Osteoblast (primary cell): ENCODE measurements at places on chromosomes 7 and 10. TPM values are rescaled to one million over a fixed set of nuclear protein-coding genes. Genes with fewer than 3 reads are reported as not detected.

- H3K36me3 ChIP-seq, result no peaks in the 10 kb centered on the region
- no peak overlapping the region for H3K4me3 ChIP-seq
- no peaks in the 10 kb centered on the region for H3K27me3 ChIP-seq
- no peak for DNase-seq
- H3K4me1 ChIP-seq, result no peaks in the 10 kb centered on the region
These were observed 104.2 kb downstream of the EMX2 start for GRCh38 chr10:117646718-117647117.

- no peak overlapping the region for H3K27ac ChIP-seq
- peaks cover 8% of the 10 kb centered on the region for H3K27me3 ChIP-seq
- H3K36me3 ChIP-seq, result no peaks in the 10 kb centered on the region
- no peak overlapping the region for H3K4me3 ChIP-seq
- peaks cover 6% of the 10 kb centered on the region for H3K4me1 ChIP-seq
- no peak for DNase-seq
These were observed 91.5 kb downstream of the LYZL2 start for GRCh38 chr10:30538086-30538485.

DNA sequence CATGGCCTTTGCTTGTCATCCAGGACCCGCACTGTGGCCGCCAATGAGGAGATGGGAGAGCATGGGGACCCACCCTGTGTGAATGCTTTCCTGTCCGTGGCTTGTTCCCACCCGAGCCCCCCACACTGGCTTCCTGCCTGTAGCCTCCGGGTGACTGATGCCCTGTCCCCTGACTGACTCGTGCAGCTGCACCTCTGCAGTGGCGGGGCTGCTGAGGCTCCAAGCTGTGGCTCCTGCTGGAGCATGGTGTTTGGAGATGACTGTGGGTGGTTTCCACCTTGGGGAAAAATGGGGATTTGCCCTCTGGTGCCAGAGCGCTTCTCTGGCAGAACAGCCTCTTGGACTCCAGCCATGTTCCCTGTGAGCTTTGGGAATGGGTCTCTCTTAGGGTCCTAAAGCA lies 2.1 kb downstream of the CAMK1D start:
- peaks cover 11% of the 10 kb centered on the region for H3K4me1 ChIP-seq
- H3K27me3 ChIP-seq, result peaks cover 5% of the 10 kb centered on the region
- no peak overlapping the region for H3K4me3 ChIP-seq
- no peaks in the 10 kb centered on the region for H3K36me3 ChIP-seq

DNA sequence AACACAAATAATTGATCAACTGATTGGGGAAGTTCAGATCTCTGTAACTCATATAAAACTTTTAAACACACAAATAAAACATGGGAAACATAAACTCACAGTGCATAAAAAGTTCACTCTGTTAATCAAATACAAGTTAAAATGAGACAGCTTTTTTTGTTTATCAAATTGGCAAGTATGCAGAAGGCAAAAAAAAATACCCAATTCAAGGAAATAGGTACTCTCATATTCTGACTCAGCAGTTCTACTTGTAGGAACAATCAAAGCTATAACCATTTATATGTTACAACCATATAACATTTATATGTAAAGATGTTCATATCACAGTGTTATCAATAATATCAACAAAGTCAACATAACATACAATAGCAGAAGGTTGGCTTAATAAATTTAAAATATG lies 102.0 kb downstream of the CNOT4 start:
- no peak for DNase-seq
- H3K4me1 ChIP-seq, result no peaks in the 10 kb centered on the region
- H3K27me3 ChIP-seq, result no peaks in the 10 kb centered on the region
- H3K27ac ChIP-seq, result no peak overlapping the region

- H3K4me1 ChIP-seq, result no peaks in the 10 kb centered on the region
- DNase-seq, result no peak
- H3K36me3 ChIP-seq, result no peaks in the 10 kb centered on the region
- H3K27ac ChIP-seq, result no peak overlapping the region
These were observed 81.7 kb downstream of the ST7 start for GRCh38 chr7:117034851-117035464.

GRCh38 chr7:36198854-36199266 lies 45.8 kb downstream of the EEPD1 start:
- peaks cover 6% of the 10 kb centered on the region for H3K4me1 ChIP-seq
- H3K27ac ChIP-seq, result no peak overlapping the region
- H3K27me3 ChIP-seq, result no peaks in the 10 kb centered on the region
- no peak for DNase-seq
- no peak overlapping the region for H3K4me3 ChIP-seq

- no peaks in the 10 kb centered on the region for H3K4me1 ChIP-seq
- no peak for DNase-seq
- H3K27me3 ChIP-seq, result no peaks in the 10 kb centered on the region
- H3K36me3 ChIP-seq, result no peaks in the 10 kb centered on the region
- H3K27ac ChIP-seq, result no peak overlapping the region
These were observed 229.9 kb downstream of the CXCL12 start for GRCh38 chr10:44154956-44155355.

- no peak for DNase-seq
- no peaks in the 10 kb centered on the region for H3K27me3 ChIP-seq
- no peaks in the 10 kb centered on the region for H3K4me1 ChIP-seq
- H3K27ac ChIP-seq, result no peak overlapping the region
- no peak overlapping the region for H3K4me3 ChIP-seq
- H3K36me3 ChIP-seq, result no peaks in the 10 kb centered on the region
These were observed 96.9 kb downstream of the XRCC2 start for GRCh38 chr7:152579070-152579469.

GRCh38 chr7:141073173-141073640 lies 657 bp upstream of the TMEM178B start:
- H3K4me1 ChIP-seq, result peaks cover 13% of the 10 kb centered on the region
- DNase-seq, result peak; percentile 90
- H3K27ac ChIP-seq, result no peak overlapping the region
- no peaks in the 10 kb centered on the region for H3K36me3 ChIP-seq
- peak overlapping the region; percentile 63 for H3K4me3 ChIP-seq

GRCh38 chr10:100109670-100110069 lies 28.0 kb upstream of the CPN1 start:
- peaks cover 19% of the 10 kb centered on the region for H3K27me3 ChIP-seq
- DNase-seq, result no peak
- no peak overlapping the region for H3K4me3 ChIP-seq
- no peak overlapping the region for H3K27ac ChIP-seq

DNA sequence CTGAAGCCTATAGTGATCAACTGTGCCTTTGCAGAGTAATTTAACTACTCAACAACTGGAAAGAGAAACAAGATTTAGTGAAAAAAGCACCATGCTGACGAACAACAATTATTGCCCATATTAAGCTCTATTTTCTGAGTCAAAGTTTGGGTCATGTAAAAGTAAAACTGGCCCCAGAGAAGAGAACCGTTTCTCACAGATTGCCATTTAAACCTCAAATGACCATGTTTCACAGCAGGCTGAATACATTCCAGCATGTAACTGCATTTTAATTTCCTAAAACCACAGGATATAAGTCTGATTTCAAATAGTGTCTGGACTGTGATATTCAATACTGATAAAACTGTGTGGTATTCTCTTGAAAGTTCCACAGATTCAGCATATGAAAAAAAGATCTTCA lies 140.7 kb downstream of the ATE1 start:
- no peak for DNase-seq
- H3K27ac ChIP-seq, result no peak overlapping the region

DNA sequence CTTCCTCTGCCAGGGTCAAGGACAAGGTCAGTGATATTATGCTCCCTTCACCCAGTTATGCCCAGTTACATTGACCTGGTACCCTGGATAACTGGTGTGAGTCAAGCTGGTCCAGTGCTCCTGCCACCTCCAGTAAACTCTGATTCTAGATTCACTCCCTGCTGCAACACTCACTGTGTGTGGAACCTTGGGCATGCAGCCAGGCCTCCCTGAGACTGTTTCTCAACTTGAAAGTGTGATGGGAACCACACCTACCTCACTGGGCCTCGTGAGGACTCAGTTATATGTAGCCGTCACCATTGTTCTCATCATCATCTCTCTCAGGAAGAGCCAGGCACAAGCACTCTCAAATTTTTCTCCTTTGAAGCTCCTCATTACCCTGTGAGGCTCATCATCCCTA lies 935 bp upstream of the ZNF736 start:
- peaks cover 8% of the 10 kb centered on the region for H3K4me1 ChIP-seq
- H3K36me3 ChIP-seq, result no peaks in the 10 kb centered on the region
- H3K4me3 ChIP-seq, result no peak overlapping the region
- no peak overlapping the region for H3K27ac ChIP-seq
- no peaks in the 10 kb centered on the region for H3K27me3 ChIP-seq
- DNase-seq, result no peak

- peaks cover 58% of the 10 kb centered on the region for H3K36me3 ChIP-seq
- DNase-seq, result no peak
- no peak overlapping the region for H3K4me3 ChIP-seq
These were observed 103.6 kb downstream of the BTAF1 start for GRCh38 chr10:92027141-92027540.

DNA sequence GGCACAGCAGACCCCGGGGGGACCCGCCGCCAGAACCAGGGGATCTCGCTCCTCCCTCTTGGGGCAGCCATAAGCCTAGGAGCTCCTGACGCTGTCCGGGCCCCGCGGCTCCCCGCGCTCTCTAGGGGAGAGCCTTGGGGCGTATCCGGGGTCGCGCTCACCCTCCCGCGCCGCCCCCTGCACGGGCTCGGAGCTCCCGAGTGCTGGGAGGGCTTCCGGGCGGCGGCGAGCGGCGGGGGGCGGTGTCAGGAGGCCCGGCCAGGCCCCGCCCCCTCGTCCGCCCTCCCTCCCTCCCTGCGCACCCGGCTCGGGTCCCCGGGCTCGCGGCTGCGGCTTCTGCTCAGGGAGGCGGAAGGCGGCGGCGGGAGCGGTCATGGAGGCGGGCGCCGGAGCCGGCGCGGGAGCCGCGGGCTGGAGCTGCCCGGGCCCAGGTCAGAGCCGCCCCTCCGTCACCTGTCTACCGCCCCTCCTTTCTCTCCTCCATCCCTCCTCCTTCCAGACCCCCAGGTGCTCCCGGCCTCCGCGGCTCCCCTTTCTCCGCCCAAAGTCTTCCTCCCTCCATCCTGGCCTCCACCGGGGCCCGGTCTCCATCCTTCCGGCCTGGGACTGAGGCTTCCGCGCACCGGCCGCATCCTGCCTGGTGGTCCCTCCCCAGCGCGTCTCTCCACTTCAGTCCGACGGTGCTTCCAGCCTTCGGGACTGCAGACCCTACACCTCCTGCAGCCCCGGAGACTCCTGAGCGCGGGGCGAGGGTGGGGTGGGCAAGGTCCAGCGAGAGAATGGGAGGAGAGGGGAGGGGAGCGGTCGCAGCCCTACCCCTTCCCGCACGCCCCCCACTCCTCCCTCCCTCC lies at the start of gene CCDC136:
TSS of gene CCDC136 (plus strand) at position 848 of the 851 bp plus-strand sequence. CDS start 444 bp downstream, outside the sequence.
- peak; percentile 97 for DNase-seq
- H3K36me3 ChIP-seq, result no peaks in the 10 kb centered on the region
- peaks cover 3% of the 10 kb centered on the region for H3K4me1 ChIP-seq
- H3K27me3 ChIP-seq, result peaks cover 12% of the 10 kb centered on the region

DNA sequence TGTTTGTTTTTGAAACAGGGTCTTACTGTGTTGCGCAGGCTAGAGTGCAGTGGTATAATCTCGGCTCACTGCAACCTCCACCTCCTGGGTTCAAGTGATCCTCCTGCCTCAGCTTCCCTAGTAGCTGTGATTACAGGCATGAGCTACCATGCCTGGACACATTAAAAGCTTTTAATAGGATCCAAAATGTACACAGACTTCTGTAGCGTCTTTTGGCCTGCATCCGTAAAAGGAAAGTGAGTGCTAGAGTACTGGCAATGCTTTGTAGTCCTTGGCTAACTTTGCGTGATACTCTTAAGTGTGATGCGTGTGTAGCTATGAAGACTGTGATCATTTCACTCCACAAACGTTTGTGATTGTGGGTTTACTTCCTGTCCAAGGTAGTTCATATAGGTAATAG lies 13.3 kb downstream of the ZRANB1 start:
- no peaks in the 10 kb centered on the region for H3K27me3 ChIP-seq
- H3K27ac ChIP-seq, result no peak overlapping the region

DNA sequence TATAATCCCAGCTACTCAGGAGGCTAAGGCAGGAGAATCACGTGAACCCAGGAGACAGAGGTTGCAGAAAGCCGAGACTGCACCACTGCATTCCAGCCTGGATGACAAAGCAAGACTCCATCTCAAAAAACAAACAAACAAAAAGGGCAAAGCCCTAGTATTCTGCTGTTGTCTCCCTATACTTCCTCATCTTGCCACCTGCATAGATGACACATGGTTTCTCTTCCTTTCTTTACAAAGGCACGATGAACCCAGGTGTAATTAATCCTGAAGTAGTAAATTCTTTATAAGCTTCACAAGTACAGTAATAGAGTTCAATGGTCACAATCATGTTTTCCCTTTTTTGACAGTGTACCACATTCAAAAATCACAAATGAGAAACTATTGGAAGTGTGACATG lies 9.8 kb upstream of the ZNF727 start:
- H3K4me3 ChIP-seq, result no peak overlapping the region
- H3K27ac ChIP-seq, result no peak overlapping the region
- no peaks in the 10 kb centered on the region for H3K27me3 ChIP-seq

DNA sequence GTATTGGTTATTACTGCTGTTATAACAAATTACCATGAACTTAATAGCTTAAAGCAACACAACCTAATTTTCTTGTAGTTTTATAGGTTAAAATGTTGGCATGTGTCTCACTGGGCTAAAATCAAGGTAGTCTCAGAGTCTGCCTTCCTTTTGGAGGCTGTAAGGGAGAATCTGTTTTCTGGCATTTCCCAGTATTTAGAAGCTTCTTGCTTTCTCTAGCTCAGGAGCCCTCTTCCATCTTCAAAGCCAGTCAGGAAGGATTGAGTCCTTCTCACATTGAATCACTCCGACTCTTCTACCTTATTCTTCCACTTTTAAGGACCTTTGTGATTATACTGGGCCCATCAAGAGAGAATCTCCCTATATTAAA lies 156.2 kb downstream of the MBL2 start:
- peaks cover 10% of the 10 kb centered on the region for H3K4me1 ChIP-seq
- H3K27ac ChIP-seq, result no peak overlapping the region
- no peak for DNase-seq
- H3K4me3 ChIP-seq, result no peak overlapping the region
- no peaks in the 10 kb centered on the region for H3K36me3 ChIP-seq

Gene NODAL
- total RNA-seq, result not detected in 2 replicates

Gene GPR37
- total RNA-seq, result under 0.01 and 0.29 TPM in 2 replicates

Gene IFIT1
- total RNA-seq, result 19.7 and 34.4 TPM in 2 replicates

Gene MEOX2
- 3.8 and 4.7 TPM in 2 replicates for total RNA-seq

Gene CPEB3
- 1.1 and 1.2 TPM in 2 replicates for total RNA-seq

Gene GALNT17
- 0.29 and 0.36 TPM in 2 replicates for total RNA-seq

Gene BUB3
- 107 and 109 TPM in 2 replicates for total RNA-seq

Gene MEPCE
- 28.6 and 29.7 TPM in 2 replicates for total RNA-seq

Gene ENTPD7
- 33.3 and 35.5 TPM in 2 replicates for total RNA-seq

Gene CPA1
- 1.1 TPM in 1 of 2 replicates, not detected in the other for total RNA-seq

Gene PRPF18
- 30.1 and 39.8 TPM in 2 replicates for total RNA-seq

Gene CRTAC1
- not detected in 2 replicates for total RNA-seq

Gene ZNF365
- 9.1 and 9.8 TPM in 2 replicates for total RNA-seq

Gene SDK1
- total RNA-seq, result under 0.01 and 0.36 TPM in 2 replicates
